ENCODE measurements at places on chromosomes 3 and 15. TPM values are rescaled to one million over a fixed set of nuclear protein-coding genes. Genes with fewer than 3 reads are reported as not detected.

- no peaks in the 10 kb centered on the region for H3K27me3 ChIP-seq
- no peaks in the 10 kb centered on the region for H3K36me3 ChIP-seq
- H3K4me3 ChIP-seq: no peak overlapping the region
- H3K4me1 ChIP-seq: peaks cover 11% of the 10 kb centered on the region
- H3K27ac ChIP-seq: no peak overlapping the region
These were observed 4.4 kb downstream of the SCN5A start for GRCh38 chr3:38645076-38645475.

DNA sequence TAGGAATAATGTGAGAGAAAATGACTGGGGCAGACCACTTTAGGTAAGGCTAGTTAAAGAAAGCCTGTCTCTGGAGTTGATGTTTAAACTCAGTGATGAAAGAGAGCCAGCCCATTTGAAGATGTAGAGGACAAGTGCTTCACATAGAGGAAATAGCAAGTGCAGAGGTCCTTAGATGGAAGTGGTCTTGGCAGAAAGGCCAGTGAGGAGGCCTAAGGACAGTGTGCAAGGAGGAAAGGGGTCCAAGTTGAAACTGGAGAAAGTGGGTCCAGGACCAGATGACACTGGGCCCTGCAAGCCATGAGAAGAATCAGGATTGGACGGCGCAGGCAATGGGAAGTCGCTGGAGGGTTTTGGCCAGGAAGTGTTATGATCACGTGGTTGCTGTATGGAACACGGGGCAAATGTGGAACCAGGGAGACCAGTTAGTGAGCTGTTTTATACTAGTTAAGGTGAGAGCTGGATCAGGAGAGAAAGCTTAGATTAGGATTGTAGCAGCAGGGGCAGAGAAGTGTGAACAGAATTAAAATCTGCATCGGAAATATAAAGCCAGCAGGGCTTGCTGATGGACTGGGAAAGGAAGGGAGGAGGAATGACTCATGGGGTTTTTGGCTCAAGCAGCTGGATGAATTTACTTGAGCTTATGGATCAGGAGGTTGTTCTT lies 48.0 kb upstream of the SCAANT1 start:
- no peaks in the 10 kb centered on the region for H3K36me3 ChIP-seq
- H3K4me1 ChIP-seq: peaks cover 47% of the 10 kb centered on the region
- H3K27me3 ChIP-seq: no peaks in the 10 kb centered on the region
- DNase-seq: no peak
- peak overlapping the region; percentile 34 for H3K4me3 ChIP-seq

DNA sequence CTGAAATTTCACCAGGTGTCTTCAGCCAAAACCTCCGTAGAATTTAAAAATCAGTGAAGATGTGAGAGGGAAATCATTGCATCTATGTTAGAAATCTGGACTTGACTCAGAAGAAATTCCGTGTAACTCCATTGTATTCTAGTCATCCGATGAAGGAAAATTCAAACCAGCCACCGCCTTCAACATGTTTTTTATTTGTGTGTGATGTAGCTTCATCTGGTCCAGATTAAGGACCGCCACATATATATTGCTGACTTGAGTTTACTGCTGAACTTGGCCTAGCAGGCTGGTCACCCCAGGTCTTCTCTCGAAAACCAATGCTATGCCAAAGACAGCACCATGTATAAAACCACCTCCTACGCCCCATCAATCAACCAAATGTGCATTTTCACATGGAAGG lies 120.9 kb downstream of the FOXP1 start:
- no peaks in the 10 kb centered on the region for H3K27me3 ChIP-seq
- no peaks in the 10 kb centered on the region for H3K4me1 ChIP-seq
- no peak overlapping the region for H3K27ac ChIP-seq
- H3K4me3 ChIP-seq: no peak overlapping the region
- H3K36me3 ChIP-seq: no peaks in the 10 kb centered on the region
- DNase-seq: no peak

DNA sequence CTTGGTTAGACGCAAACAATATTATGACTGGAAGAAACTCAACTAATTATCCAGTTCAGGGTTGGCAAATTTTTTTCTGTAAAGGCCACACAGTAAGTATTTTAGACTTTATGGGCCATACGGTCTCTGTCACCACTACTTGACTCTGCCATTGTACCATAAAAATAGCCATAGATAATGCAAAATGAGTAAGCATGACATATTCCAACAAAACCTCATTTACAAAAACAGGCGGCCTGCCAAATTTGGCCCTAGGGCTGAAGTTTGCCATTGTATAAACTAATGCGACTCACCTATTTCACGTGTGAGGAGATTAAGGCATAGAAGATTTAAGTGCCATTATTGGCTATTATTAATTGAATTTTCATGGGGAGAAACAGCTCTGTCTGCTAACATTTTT lies 116.8 kb upstream of the CNTN6 start:
- H3K4me3 ChIP-seq: no peak overlapping the region
- no peak overlapping the region for H3K27ac ChIP-seq
- H3K4me1 ChIP-seq: no peaks in the 10 kb centered on the region
- no peak for DNase-seq
- H3K36me3 ChIP-seq: no peaks in the 10 kb centered on the region

Gene MINAR1
- 0.38 TPM for total RNA-seq

Gene DAZL
- total RNA-seq: not detected

DNA sequence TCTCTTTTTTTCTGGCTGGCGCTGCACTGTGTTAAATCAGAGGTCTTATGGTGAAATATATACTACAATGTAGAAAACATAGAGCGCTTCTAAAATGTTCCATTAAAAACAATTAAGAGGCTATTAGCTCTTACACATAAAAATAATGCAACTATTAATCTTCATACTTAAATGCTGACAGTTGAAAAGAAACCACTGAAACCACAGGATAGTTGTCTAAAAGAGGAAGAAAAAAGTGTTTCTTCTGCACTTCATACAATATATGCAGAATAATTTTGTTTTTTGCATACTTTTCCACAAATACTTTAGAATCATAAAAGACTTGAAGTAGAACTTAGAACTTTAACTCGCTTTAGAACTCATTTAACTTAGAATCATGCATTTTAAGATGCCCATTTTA lies 170.5 kb downstream of the PYDC2 start:
- no peak for DNase-seq
- H3K27ac ChIP-seq: no peak overlapping the region

- H3K27ac ChIP-seq: no peak overlapping the region
- no peak for DNase-seq
- no peaks in the 10 kb centered on the region for H3K36me3 ChIP-seq
- H3K4me3 ChIP-seq: no peak overlapping the region
These were observed 110.4 kb downstream of the C3orf70 start for GRCh38 chr3:185042312-185043050.

Gene CELSR3
- 0.34 TPM for total RNA-seq

DNA sequence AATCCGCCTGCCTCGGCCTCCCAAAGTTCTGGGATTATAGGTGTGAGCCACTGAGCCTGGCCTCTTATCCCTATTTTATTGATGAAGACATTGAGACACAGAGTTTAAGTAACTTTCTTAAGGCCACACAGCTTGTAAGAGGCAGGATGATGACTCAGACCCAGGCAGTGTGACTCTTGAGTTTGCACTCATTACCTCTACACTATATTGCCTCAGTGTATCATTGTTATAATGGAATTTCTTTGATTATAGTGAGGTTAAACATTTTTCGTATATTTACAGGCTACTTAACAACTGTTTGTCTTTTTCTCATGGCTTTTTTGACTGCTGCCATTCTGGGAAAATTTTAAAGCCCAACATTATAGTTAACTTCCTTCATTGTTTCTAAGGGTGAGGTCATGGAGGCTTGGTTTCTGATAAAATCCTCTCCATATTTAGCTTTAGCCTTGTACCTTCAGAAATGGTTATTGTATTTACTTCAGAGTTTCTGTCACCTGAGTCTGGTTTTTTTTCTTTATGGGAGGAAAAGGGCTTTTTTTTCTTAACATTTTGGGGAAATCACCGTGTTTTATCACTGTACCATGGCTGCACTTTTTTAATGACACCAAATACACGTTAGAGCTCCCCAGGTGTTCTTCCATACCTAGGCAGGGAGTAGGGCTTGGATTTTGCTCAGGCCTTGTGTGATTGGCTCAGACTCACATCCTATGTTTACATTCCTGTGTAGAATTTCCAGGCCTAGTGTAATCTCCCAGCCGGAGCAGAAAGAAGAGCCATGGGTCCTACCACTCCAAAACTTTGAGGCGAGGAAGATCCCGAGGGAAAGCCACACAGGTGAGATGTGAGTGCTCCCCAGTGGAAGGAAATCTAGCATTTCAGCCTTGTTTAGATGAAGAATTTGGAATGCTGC lies 6.3 kb downstream of the ZNF774 start:
- H3K27ac ChIP-seq: no peak overlapping the region
- H3K36me3 ChIP-seq: peaks cover 5% of the 10 kb centered on the region
- peaks cover 9% of the 10 kb centered on the region for H3K4me1 ChIP-seq
- no peak for DNase-seq

- peak overlapping the region; percentile 25 for H3K27ac ChIP-seq
- H3K27me3 ChIP-seq: no peaks in the 10 kb centered on the region
- H3K36me3 ChIP-seq: no peaks in the 10 kb centered on the region
- no peak overlapping the region for H3K4me3 ChIP-seq
- H3K4me1 ChIP-seq: peaks cover 58% of the 10 kb centered on the region
These were observed 29.9 kb upstream of the MFSD1 start for GRCh38 chr3:158771982-158772381.

Gene KBTBD13
- not detected for total RNA-seq

DNA sequence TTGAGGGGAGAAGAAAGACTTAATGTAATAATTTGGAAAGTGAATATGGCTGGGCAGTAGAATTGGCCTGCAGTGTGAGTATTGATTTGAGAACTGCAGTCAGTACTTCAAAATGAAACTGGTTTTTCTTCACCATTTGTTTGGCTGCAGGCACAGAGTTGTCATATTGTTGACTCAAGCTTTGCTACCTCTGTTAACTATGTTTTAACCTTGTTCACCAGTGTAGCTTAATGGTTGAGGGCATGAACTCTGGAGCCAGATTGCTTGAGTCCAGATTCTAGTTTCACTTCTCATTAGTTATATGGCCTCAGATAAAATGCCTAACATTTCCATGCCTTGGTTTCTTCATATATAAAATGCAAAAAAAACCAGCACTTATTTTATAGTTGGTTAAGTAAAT lies 64.1 kb downstream of the CFAP44 start:
- H3K36me3 ChIP-seq: no peaks in the 10 kb centered on the region
- no peak for DNase-seq
- no peaks in the 10 kb centered on the region for H3K4me1 ChIP-seq
- no peak overlapping the region for H3K27ac ChIP-seq
- no peak overlapping the region for H3K4me3 ChIP-seq
- no peaks in the 10 kb centered on the region for H3K27me3 ChIP-seq

DNA sequence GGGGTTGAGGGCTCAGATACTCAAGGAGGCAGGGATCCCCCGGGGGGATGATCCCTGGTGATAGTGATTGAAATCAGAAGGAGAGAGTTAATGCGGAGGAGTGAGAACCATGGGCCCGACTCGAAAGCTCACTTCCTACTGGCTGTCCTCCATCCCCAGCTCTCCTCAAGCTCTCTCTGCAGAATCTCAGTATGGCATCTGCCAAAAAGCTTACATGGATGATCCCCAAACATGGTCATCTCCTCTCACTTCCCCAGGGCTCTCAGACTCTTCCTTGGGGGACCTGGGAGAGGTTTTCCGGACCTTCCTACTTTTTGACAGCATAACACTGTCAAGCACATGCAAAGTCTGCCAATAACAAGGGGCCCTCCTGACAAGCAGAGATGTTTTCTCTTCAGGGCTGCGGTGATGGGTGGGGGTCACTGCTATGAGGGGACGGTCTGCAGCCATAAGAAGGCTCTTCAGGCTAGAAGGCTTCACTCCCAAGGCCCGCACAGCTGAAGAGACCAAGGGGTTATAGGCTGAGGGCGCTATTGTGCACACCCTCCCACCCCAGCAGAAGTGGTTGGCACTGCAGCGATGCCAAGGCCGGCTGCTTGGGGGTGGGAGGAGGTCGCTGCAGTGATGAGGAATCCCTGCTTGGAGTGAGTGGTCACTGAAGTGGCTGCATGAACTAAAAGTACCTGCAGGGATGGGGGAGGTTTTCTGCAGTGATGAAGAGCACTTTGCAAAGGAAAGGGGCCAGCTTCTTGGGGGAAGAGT lies 828 bp upstream of the VWA5B2 start:
- no peaks in the 10 kb centered on the region for H3K36me3 ChIP-seq
- H3K4me3 ChIP-seq: peak overlapping the region; percentile 67
- peaks cover 12% of the 10 kb centered on the region for H3K27me3 ChIP-seq
- no peak for DNase-seq
- H3K27ac ChIP-seq: no peak overlapping the region

Gene FBXW12
- not detected for total RNA-seq

- H3K4me1 ChIP-seq: no peaks in the 10 kb centered on the region
- H3K4me3 ChIP-seq: no peak overlapping the region
- no peaks in the 10 kb centered on the region for H3K36me3 ChIP-seq
- DNase-seq: no peak
- no peak overlapping the region for H3K27ac ChIP-seq
- no peaks in the 10 kb centered on the region for H3K27me3 ChIP-seq
These were observed 284.0 kb upstream of the GADL1 start for GRCh38 chr3:31178467-31178866.
